Mammary epithelial cell (primary cell): ENCODE measurements at places on chromosomes 3 and 15.

DNA sequence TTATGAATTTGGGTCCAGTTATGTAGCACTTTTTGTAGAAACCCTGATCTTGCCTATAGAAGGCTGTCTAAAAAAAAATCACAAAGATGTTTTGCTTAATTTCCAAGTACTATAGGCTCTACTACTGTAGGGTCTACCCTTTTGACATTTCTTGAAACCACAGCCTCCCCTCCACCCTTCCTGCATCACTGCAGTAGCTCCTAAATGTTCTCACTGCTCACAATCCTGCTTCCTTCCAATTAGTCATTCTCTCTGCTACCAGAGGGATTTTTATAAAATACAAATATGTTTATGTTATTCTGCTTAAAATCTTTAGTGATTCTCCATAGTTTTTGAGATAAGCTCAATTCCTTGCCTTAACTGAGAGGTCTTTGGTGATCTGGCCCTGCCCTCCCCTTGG lies 114.0 kb downstream of the CYP19A1 start:
- no peak for DNase-seq

GRCh38 chr3:100023150-100023549 lies 91.2 kb downstream of the FILIP1L start:
- peak; percentile 43 for DNase-seq

DNA sequence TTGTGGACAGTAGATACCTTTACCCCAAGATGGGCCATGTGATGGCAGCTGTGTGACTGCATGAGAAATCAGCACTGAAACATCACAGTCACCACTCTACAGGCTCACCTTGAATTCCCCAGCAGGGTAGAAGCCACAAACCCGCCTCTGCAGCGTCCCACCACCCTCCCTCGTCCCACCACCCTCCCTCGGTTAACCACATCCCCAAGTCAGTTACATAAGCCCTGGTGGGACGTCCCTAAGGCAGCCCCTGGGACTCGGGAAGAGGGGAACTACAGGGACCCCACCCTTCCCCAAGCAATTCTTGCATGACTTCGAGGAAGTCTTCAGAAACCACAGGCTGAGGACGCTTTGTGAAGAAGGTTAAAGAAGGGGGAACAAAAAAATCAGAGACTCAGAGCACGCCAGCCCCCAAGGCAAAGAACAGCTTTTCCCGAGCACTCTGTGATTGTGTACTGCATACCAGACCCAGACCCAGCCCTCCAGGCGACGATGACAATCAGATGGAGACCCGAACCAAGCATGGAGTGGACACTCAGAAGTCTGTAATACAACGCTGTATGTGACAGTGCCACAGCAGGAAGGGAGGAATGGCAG lies 60.5 kb downstream of the SH3BP5 start:
- DNase-seq: no peak

DNA sequence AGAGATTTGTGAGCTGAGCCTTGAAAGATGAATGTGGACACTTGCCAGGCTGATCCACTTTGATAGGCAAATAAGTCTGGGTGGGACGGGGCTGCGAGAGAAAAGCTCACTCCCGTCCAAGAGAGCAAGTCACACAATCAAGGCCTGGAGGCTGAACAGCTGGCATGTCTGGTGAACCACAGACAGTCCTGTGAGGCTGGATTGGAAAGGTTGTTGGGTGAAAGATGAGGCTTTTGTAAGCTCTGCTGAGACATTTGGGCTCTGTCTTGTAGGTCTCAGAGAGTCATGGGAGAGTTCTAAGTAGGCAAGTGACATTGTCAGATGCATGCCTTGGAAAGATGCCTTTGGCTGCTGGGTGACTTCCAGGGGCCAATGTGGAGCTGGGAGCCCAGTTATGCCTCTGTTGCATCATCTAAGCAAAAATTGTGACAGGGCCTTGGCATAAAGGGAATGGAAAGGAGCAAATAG lies 38.5 kb downstream of the RPLP1 start:
- no peak for DNase-seq

- peak; percentile 66 for DNase-seq
These were observed 11.1 kb downstream of the DCUN1D1 start for GRCh38 chr3:182969277-182969676.

- DNase-seq: no peak
These were observed 17.5 kb downstream of the CIDEC start for GRCh38 chr3:9862391-9863057.

DNA sequence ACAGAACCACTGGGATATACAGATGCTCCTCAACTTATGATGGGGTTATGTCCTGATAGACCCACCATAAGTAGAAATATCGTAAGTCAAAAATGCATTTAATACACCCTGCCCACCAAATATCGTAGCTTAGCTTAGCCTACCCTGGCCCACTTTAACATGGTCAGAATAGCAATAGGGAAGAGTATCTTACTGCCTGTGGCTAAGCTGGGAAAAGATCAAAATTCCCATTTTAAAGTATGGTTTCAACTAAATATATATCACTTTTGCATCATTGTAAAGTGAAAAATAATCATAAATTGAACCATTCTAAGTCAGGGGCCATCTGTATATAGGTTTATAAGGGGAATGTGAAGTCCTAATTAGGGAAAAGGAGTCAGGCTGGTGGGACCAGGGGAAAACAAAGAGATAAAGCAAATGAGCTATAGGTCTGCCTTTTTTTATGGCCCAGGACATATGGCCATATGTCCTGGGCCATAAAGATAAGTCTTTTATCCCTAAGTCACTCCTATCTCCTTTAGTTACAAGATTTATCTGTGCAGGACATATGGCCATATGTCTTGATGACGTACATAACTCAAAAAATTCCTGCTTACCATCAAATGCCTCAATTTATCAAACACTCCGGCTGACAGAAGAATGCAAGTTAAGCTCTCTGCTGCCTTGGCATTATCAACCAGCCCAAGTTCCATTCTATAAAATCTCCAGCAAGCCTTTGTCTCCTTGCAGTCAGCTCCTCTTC lies 11.2 kb downstream of the RTP3 start:
- no peak for DNase-seq

GRCh38 chr3:28916713-28917499 lies 364.0 kb upstream of the RBMS3 start:
- peak; percentile 52 for DNase-seq

- DNase-seq: no peak
These were observed 4.7 kb upstream of the OCA2 start for GRCh38 chr15:28103831-28104230.

GRCh38 chr15:56781666-56782065 lies 48.4 kb upstream of the ZNF280D start:
- no peak for DNase-seq

GRCh38 chr3:126718561-126719445 lies 14.8 kb downstream of the CHCHD6 start:
- peak; percentile 14 for DNase-seq

- DNase-seq: peak; percentile 90
These were observed 787.7 kb downstream of the MCTP2 start for GRCh38 chr15:95018888-95019545.

DNA sequence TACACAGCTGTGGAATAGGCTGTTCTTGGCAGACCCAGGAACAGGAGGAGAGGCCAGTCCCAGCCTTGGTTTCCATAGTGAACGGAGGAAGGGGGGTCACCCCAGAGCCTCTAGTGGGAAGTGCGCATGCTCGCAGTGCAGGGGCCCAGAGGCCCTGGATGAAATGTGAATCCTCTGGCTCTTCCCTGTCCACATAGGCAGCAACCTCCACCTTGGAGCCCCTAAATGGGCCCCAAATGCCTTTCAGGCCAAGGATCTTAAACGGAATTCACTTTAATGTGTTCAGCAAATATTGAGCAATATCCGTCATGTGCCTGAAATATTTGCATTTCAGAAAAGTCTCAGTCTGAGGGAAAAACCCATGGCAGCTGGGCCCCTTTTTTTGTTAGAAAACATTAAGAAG lies 3.3 kb upstream of the NDN start:
- no peak for DNase-seq

DNA sequence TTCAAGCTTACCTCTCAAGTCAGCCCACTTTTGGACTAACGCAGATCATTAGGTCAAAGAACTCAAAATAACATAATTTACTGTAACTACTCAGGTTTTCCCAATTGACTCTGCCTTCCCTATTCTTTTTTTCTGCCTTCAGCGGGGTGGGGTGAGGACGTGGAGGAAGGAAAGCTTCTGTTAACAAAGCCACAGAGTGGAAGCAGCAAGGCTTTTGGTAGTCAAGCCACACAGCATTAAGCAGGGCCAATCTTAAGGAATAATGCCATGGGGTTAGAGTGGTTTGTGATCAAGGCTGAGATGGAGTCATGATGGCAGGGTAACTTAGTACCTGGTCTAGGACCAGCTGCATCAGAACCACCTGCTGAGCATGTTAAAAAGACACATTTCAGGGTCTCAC lies 277.5 kb downstream of the TIGIT start:
- DNase-seq: no peak

GRCh38 chr15:90665288-90666134 lies 51.6 kb upstream of the BLM start:
- peak; percentile 64 for DNase-seq

- DNase-seq: peak; percentile 65
These were observed at the start of gene DALRD3 for GRCh38 chr3:49017971-49018706. Gene DALRD3 (minus strand): TSS chr3:49018580. CDS start chr3:49018564, 16 bp downstream.

DNA sequence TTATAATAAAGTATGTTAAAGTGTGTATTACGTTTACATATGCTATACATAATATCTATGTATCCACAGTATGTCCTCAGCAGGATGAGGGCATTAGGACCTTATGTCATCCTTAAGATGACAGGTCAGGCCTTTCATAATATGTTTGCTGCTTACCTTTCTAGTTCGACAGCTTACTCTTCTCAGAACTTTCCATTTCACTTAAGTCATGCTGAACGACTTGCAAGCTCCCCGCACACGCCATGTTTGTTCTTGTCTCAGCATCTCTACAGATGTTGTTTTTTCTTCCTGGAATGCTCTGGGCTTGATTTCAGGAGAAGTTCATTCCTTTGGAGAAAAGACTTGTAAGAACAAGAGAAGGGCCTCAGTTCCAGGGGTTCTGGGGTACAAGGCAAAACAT lies 36.0 kb upstream of the PPARG start:
- DNase-seq: no peak

GRCh38 chr3:183819831-183820230 lies 5.5 kb downstream of the MAP6D1 start:
- DNase-seq: no peak

DNA sequence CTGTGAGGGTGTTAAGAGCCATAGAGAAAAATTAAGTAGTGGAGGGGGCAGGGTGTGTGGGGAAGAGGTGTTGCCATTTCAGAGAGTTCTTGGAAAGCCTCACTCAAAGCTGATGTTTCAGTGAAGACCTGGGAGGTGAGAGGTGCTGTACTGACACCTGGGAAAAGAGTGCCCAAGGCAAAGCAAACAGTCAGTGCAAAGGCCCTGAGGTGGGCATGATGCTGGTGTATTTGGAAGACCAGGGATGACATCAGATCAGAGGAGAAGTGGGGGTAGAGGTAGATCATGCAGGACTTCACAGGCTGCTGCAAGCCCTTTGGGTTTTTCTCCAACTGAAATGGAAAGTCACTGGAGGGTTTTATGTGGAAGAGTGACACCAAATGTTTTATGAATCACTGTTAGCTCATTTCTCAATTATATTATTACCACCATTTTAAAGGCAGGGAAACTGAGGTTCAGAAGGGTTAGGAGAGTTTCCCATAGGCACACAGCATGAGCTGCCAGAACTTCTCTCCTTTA lies 42.8 kb upstream of the SMAD3 start:
- DNase-seq: no peak

DNA sequence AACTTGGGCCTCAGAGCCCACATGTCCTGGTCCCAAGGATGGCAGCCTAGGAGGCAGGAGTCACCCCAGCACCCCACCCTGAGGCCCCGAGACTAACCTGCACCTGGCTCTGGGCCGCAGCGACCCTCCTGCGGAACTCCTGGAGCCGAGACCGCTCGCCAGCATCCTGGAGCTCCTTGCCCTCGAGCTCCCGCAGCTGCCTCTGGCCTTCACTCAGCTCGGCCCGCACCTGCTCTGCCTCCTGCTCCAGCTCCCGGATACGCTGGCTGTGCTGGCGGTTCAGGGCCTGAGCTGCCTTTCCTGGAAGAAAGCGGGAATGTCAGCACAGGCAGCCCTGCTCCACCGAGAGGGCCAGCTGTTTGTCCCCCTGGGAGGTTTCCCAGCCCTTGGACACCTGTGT lies 13.2 kb downstream of the KIF7 start:
- DNase-seq: no peak

- DNase-seq: peak; percentile 44
These were observed 20.3 kb upstream of the CSPG4 start for GRCh38 chr15:75732809-75733451.

GRCh38 chr3:158953131-158953530 lies 151.3 kb downstream of the MFSD1 start:
- peak; percentile 18 for DNase-seq

GRCh38 chr15:49817100-49817499 lies 196.3 kb downstream of the DTWD1 start:
- DNase-seq: no peak

DNA sequence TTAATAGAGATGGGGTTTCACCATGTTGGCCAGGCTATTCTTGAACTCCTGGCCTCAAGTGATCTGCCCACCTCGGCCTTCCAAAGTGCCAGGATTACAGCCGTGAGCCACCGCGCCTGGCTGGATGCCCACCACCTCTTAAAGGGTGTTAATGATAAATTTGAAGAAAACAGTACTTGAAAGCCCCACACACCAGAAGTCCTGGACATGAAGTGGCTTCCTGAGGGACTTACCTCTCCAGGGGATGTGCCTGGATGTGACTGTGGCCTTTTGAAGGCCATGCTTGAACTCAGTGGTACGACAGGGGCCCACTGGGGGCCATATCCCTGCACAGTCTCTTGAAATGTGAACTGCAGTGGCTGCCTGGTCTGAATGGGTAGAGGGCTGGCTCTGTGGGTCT lies 18.2 kb downstream of the IRAK2 start:
- no peak for DNase-seq

- DNase-seq: peak; percentile 58
These were observed 66.0 kb downstream of the DCLK3 start for GRCh38 chr3:36698314-36698713.

DNA sequence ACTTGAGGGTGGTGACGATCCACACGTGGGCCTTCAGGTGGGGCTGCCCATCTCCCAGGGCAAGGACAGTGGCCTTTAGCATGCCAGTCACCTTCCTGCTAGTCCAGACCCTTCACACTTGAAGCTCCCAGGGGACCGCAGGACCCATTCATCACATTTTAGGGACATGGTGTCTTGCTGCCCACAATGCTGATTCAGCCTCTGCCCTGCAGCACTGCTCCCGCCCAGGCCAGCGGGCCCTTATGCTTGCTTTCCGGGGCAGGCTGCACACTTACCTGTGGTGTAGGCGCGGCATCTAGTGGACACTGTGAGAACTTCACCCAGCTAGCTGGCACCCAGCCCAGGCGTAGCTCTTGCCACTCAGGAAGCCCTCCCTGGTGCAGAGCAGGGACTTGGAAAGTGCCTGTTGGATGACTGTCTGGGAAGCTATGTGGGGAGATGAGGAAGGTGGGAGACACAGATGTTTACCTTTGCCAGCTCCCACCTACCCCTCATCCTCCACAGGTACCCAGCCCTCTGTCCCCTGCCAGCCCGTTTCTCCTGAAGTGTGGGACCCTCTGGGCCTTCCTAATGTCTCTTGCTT lies 26.3 kb upstream of the NR2C2 start:
- DNase-seq: peak; percentile 69

DNA sequence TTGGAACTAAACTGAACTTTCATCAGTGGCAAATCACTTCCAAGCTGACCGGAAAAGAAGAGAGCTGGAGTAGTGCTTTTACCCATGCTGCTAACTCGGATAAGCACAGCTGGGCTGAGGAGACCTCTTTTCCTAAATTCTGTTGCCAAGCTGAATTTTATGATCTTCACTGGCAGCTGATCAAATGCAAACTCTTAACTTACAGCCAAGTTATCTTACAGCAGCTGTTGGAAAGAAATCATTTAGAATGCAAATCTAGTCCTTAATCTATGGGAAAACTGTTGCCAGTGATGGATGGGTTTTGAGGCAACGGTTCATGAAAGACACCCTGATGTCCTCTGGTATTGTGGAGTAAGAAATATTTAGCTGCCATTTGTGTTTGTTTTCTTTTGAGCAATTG lies 216.5 kb downstream of the ZNF385D start:
- DNase-seq: no peak
